NCI-H446 (cell line): ENCODE measurements at places on chromosomes 11 and 22.

DNA sequence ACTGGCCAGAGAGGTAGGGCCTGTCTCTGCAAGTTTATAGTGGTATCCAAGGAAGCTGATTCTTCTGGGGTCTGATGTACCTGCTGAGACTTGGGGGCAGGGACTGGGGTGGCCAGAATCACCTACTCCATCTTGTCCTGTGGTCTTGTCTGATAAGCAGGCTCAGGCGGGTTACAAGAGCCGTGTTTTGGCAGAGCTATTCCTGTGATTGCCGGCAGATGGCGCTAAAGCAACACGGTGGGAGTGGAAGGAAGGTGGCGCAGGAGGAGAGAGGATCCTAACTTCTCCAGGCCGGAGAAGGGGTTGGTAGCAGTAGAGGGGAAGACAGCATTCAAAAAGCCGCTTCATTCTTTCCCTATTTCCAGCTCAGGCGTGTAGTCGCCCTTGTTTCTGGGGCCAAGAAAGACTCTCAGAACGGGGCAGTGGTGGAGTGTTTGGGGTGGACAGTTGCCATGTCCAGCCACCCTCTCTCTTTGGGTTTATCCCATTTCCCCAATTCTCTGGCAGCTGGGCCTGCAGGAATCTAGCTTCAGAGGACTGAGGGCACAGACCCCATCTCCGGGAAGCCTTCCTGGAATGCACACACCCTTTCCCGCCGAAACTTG, 15.1 kb downstream of the CHRM1 start:
- DNase-seq = peak; percentile 84

DNA sequence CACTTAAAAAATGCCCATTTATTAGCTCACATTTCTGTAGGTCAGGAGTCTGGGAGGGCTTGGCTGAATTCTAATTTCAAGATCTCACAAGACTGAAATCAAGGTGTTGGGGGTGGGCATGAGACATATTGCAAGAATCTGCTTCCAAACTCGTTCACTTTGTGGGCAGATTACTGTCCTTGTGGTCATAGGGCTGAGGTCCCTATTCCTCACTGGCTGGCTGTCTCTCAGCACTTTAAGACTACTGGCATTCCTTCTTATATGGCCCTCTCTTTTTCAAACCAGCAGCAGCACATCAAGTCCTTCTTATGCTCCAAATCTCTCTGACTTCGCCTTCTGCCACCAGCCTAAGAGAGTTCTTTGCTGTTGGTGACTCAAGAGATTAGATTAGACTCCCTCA, 27.8 kb upstream of the MYOD1 start:
- DNase-seq = no peak

- no peak for DNase-seq
These were observed 31.8 kb upstream of the IGSF22 start for GRCh38 chr11:18757811-18758210.

DNA sequence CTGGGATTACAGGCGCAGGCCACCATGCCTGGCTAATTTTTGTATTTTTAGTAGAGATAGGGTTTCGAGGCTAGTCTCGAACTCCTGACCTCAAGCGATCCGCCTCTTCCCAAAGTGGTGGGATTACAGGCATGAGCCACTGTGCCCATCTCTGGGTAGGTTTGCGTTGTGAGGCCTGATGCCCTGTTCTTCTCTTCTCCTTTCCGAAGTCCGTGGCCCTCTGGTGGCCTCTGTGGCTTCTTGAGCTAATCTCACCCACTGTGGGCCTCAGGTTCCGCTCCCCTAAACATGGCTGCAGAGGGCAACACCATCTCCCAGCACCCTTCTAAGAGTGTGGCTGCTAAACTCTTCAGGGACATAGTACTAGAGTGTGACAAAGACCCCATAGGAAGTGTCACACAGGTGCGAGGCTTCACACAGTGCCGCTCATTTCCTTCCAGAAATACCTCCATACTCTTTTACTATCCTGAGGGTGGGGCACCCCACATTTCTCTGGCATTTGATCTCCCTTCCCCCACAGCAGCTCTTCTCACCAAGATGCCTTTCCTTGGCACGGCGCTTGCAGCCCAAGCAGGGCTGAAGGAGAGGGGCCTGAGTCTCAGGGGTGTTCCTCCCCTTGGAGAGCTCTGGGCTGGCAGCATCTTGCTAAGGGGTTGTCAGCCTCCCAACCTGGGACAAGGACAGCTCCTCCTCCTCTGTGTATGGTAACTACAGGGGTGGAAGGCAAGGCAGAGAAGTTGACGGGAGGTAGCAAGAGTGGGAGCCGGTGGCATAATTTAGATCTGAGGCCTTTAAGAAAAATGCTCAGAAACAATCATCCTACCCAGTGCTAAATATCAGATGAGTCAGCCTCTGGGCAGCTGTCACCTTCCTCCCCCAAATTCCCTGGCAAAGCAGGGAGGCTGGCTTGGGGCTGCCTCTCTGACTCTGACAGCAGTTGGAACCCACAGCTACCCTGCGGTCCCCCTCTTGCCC, 6.1 kb downstream of the THY1 start:
- no peak for DNase-seq

DNA sequence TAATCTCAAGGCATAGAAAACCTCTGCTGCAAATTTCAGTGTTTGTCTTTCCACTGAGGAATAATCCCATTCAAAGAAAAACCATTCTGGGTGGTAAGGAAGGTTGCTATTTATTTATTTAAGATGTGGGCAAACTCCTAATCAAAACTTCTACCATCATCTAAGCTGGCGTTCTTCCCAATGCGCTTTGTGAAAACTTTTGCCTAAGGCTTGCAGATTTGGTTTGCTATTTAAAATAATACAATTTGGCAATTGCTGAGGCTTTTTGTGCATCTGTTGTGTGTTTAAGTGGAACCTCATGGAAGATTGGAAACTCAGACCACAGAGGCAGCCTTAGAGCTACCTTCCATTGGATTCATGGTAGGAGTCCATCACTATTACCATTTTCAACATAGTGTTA, 309.0 kb downstream of the BLID start:
- DNase-seq = no peak

DNA sequence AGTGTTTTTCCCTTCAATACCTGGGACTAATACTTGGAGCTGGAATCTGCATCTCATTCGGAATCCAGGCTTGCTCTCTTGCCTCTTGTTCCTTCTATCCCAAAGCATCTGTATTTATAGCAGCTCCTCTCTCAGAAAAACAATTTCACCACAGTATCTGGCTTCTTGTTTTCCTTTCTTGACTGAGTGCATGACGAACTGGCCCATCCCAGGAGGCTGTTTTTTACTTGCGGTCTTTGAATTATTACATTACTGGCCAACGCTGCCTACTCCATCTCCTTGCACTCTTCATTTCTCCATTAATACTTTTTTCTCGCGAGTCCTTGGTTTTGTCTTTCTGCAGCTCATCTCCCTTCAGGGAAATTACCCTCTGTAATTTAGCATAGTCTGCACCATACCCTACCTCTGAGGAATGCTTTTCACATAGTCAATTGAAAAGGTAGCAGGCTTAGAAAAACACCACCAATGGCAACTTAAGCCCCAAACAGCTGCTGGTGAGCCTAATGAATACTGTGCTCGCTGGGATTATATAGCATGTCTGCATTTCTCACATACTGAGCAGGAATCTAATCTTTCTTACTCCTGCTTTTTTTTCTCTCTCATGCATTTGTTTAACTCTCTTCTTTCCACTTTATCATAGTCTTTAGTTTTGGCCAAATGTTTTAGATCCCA, 277.4 kb upstream of the SESN3 start:
- DNase-seq = no peak

GRCh38 chr11:35927104-35927503, 16.8 kb upstream of the LDLRAD3 start:
- DNase-seq = no peak

GRCh38 chr11:46671958-46672315, 28.5 kb downstream of the ARHGAP1 start:
- DNase-seq = no peak
